CD4-positive, CD25-positive, alpha-beta regulatory T cell (primary cell): ENCODE measurements at places on chromosomes 16 and 17.

GRCh38 chr17:64994781-64995538, 61.6 kb downstream of the GNA13 start:
- no peak for DNase-seq

- DNase-seq: no peak
These were observed 11.0 kb downstream of the ABCA3 start for GRCh38 chr16:2329532-2329931.

DNA sequence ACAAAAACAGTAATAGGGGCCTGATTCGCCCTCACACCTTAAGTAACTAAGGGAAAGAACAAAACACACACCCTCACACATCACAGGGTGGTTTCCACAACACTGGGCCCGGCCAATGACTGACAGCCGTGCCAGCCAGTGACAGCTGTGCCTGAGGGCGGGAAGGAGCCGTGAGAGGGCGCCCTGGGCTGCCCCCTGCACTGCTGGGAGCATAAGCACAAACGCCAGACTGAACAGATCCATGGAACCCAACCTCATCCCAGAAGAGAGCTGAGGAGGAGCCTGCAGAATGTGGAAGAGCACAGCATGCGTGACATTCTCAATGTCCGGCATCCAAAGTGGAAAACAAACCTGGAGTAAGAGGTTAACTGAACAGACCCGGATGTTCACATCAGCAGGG, 16.0 kb downstream of the CSNK1D start:
- peak; percentile 57 for DNase-seq

DNA sequence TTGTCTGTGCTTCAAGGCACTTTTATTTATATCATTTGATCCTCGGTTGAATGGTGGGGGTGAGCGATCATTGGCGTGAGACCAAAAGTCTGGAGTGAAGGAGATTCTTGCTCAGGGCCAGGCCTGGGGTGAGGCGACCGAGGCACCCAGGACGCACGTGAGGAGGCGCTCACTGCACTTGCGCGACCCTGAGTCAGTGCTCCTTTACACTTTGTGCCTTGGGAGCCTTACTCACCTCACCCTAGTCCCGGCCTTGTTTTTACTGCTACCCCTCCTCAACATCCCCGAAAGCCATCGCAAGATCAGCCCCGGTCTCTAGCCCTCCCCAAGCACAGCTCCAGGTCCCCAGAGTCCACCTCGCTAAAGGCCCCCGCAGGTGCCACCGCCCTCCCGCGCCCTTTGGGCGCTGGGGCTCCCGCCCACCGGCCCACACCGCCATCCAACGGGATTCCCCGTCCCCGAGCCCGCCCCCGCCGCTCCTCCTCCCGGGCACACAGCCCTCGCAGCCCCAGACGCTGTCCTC, 496 bp downstream of the EZH1 start:
- peak; percentile 68 for DNase-seq

DNA sequence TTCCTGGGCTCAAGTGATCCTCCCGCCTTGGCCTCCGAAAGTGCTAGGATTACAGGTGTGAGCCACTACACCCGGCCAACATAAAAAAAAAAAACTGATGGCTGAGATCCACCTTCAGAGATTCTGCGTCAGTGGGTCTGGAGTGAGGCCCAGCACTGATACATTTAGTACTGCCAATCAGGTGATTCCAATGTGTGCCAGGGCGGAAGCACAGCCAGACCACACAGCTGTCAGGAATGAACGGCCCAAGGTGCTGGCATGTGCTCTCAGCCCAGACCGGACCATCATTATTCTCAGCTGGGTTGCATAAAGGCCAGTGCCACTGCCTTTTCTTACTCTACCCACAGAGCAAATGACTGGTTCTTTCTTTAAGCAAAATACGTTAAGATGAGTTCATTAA, 1.2 kb upstream of the BCO1 start:
- DNase-seq: no peak

DNA sequence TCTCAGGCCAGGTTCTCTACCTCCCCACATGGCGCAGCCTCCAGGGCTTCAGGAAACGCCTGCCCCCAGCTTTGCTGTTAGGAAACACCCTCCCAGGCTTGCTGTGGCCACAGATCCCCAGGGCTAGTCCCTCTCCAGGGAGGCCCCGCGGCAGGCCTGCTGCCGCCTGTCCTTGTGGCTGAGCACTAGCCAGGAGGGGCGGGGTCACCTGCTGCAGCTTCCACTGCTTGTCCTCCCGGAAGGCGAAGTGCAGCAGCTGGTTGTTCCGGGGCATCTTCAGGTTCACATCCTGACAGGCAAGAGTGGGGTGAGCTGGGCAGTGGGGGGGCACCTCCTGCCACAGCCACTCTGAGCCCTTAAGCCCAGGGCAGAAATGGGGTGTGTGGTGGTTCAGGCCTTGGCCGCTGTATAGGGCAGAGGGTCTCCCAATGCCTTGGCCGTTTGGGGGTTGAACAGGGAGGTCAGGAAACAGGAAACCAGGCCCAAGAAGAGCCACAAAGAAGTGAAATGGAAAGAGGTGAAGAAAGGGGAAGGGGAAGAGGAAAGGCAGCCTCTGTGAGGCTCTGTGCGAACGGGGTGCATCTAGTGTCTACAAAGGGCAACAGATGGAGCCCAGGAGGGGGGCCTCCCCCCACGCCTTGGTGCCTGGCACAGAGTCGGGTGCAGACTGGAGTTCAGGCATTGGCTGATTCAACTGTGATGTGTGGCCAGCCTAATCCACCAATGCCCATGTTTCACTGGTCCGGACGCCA, 2.0 kb downstream of the ROGDI start:
- DNase-seq: no peak

GRCh38 chr16:411576-412265, 10.0 kb downstream of the DECR2 start:
- DNase-seq: no peak

GRCh38 chr17:78839762-78840529, 668 bp downstream of the USP36 start:
- DNase-seq: peak; percentile 61

DNA sequence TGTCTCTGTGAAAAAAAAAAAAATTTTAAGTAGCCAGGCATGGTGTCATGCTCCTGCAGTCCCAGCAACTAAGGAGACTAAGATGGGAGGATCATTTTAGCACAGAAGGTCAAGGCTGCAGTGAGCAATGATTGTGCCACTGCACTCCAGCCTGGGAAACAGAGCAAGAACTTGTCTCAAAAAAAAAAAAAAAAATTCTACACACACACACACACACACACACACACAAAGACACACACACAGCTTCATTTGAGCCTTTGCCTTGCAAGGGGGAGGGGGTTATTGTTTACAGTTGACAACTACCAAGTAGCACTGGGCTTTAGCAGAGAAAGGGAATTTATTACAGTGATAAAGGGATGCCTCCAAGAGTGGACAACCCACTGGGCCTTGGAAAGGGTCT, 4.9 kb upstream of the POLR3E start:
- no peak for DNase-seq

GRCh38 chr17:41893384-41893783, 25.4 kb downstream of the ACLY start:
- DNase-seq: no peak

DNA sequence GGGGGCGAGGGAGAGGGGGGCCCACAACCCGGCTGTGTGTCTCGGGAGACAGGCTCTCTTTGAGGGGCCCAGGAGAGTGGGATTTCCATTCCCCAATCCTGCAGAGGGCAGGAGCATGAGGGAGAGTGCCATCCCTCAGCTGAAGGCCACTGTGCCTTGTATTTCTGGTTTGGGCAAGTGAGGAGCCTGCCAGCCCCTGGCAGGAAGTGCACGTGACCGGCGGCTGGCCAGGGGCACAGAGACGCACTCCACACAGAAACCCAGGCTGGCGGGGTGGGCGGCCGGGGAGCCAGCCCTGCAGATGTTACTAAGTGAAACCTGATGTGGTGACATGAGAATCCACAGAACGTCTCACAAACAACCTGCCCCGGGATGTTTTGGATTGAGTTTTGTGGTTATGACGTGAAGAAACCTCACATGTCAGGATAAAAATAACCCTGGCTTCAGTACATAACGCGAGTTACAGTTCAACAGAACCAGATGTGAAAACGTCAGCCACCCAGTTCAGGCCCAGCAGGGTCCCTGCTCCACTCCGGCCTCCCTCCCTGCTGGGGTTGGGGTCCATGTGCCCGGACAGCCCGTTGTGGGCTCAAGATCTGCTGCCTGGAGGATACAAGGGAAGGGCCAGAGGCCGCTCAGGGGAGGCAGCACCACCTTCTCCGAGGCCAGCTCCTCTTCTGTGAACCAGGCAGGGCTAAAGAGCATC, 51.7 kb upstream of the MTSS2 start:
- DNase-seq: peak; percentile 94

GRCh38 chr16:12433691-12434390, 369.8 kb downstream of the CPPED1 start:
- DNase-seq: no peak

GRCh38 chr16:4160658-4161430, 44.6 kb upstream of the ADCY9 start:
- no peak for DNase-seq

DNA sequence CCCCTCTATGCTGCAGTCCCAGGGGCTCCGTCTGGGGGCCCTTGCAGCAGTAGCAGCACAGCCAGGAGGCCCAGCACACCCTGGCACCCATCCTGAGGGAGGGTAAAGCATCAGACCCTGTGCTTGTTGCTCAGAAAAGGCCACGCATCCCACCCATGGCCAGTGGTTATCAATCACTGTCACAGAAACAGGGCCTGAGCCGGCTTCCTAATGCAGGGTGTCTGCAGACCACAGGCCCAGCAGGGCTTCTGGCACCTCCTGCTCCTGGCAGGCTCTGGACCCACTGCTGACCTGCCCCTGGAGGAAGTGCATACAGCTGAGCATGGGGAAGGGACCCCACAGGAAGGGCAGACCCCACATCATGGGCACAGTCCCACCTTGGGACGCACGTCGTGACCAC, 26.9 kb upstream of the CDH15 start:
- DNase-seq: no peak

- DNase-seq: no peak
These were observed 10.9 kb upstream of the ITGA2B start for GRCh38 chr17:44400226-44400847.

DNA sequence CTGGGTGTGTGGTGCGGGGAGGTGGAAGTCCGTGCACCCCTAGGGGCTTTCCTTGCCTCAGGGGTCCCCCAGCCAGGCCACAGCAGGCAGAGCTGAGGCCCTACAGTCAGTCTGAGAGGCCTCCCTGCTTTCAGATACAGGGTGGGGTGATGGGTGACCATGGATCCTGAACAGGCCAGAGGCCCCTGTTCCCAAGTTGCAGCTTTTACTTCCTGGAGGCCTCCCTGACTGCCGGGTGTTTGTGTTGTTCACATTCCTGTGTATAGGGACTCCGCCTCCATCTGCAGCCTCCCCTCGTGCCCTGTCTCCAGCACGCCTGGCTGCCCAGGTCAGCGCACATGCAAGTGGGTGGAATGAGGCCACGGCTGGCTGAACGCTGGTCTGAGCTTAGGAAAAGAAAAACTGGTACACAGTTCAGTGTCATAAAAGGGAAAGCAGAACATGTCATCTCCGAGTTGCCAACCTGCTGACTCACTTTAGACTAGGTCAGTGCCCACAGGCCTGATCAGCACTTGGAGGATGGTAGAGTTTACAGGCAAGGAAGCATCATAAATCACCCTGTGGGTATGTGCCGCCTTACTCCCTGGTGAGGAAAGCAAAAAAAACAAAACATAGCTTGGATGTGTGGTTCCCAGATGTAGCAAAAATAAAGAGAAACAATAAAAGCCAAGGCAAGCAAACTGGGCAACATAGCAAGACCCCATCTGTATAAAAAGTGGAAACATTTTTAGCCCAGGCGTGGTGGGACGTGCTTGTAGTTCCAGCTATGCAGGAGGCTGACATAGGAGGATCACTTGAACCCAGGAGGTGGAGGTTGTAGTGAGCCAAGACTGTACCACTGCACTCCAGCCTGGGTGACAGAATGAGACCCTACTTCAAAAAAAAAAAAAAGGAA, 6.2 kb upstream of the SLC7A6 start:
- no peak for DNase-seq

GRCh38 chr17:16975744-16976625, 4.1 kb upstream of the TNFRSF13B start:
- DNase-seq: no peak

GRCh38 chr17:33511670-33512069, 218.6 kb upstream of the ASIC2 start:
- DNase-seq: no peak

DNA sequence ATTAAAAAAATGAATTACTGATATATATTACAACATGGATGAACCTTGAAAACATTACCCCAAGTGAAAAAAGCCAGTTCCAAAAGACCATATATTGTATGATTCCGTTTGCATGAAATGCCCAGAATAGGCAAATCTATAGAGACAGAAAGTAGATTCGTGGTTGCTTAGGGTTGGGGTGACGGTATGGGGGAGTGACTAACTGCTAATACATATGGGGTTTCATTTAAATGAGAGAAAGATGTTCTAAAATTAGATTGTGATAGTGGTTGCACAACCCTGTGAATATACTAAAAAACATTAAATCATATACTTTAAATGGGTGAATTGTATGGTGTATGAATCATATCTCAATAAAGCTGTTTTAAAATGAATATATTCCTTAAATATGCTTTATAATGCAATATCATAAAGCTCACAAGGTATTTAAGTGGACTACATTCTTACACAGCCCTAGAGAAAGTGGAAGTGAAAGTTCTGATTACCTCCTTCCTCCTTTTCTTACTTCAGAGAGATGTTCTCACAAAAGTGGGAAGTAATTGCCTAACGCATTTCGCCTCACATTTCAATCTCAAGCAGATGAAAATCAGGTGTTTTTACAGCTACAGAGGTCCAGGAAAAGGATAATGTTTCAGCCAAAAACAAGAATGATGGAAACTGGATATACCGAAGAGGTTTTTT, 142.7 kb upstream of the GNAO1 start:
- DNase-seq: no peak

- no peak for DNase-seq
These were observed 7.6 kb downstream of the MYO18A start for GRCh38 chr17:29172589-29172988.
